ENCODE measurements at places on chromosomes 3 and 15.

- no peak for DNase-seq
These were observed 34.2 kb upstream of the SYN2 start for GRCh38 chr3:11969986-11970385.

DNA sequence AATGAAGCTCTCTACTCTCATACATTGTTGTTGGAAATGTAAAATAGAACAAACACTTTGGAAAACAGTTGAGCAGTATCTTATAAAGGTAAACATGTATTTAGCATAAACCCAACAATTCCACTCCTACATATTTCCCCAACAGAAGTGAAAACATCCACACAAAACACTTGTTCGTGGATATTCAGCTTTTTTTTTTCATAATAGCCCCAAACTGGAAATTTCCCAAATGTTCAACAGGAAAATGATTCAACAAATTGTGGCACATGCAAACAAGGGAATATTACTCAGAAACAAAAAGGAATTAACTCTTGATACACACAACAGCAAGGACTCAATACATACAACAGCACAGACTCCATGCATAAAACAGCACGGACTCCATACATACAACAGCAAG, 28.5 kb downstream of the RFTN1 start:
- no peak for DNase-seq

DNA sequence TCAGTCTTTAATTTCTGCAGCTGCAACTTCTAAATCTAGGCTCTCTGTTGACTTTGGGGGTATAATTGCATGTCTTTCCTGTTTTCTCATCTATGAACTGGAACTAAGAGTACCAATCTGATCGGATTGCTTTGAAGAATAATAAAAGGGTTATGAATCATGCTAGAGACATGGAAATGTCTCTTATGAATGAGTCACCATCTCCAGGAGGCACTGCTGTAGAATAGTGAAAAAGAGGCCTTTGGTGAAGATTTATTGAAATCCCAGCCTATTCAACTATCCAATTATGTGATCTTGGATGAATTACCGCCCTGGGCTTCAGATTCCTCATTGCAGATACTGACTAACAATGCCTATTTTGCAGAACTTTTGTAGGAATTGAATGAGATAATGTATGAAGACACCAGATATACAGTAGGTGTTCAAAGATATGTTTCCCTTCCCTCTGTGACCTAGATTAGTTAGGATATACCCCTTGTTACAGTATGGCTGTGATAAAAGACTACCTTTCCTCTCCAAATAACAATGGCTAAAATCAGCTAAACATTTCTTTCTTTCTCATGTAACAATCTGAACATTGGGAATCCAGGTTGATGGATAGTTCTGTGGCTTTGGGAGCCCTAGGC, 11.5 kb upstream of the CMTM8 start:
- peak; percentile 64 for DNase-seq

DNA sequence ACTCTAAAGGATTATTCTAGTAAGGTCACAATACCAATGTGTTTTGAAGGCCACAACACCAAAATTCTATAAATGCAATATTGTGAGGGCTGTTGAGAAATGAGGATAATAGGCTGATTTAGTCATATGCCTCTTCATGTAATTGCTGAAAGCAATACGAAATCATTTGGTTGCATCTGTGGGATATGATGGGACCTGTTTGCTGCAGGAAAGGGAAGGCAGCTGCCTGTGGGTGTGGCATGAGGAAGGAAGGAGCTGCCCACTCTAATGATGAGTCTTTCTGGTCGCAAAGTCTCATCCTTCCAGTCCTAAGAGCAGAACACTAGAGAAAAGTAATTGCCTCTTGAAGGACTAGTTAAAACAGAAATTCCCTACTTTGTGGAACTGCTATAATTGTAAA, 245.3 kb upstream of the ZPLD1 start:
- no peak for DNase-seq

DNA sequence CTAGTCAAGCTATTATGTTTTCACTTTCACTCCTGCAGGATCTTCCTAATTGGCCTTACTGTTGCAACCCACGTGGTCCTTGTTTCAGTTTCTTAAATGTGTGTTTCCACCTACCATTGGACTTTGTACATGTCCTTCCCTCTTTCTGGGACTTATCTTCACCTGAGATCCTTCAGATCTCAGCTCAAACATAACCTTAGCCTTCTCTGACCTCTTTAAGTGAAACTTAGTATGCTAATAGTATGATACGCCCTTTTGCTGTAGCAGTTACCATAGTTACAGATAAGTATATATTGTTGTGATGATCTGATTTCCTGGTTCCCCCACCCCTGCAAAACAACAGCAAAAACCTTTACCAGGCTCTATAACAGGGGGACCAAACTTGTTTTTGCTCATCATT, 35.2 kb downstream of the U2SURP start:
- no peak for DNase-seq

DNA sequence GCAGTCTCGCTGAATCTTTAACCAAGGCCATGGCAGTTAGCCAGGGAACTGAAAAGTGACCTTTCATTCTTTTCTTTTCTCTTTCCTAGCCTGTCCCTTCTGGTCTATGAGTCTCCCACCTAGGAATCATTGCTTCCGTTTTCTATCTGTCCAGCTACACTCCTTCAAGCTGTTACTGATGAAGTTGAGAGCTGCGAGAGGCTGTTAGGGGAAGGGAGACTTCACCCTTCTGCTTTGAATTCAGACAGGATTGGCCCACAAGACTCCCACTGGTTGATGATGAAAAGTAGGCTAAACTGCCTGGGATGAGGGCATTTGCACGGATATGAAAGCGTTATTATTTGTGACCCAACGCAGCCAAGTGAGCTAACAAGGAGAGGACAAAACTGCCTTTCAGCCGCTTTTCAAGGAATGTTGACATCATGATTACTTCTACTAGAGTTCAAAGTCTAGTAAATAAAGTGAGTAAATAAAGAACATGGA, 30.2 kb downstream of the EIF4E3 start:
- DNase-seq: no peak

Measured in non-pigmented ciliary epithelial cell (primary cell).